ENCODE measurements at places on chromosomes 3 and 15. TPM values are rescaled to one million over a fixed set of nuclear protein-coding genes. Genes with fewer than 3 reads are reported as not detected.

The CLDN1 gene
- total RNA-seq: 2.1 TPM

The RBP2 gene
- total RNA-seq: not detected

The CHRM5 gene
- not detected for total RNA-seq

The ARPIN gene
- 5.5 TPM for total RNA-seq

The PLSCR5 gene
- total RNA-seq: not detected

Data from H9 (cell line).